Stimulated activated CD4-positive, alpha-beta T cell treated with anti-CD3 and anti-CD28 coated beads, Interleukin-4, amount 100 ng/mL, for 1 hour (primary cell): ENCODE measurements at places on chromosomes 13 and 19.

GRCh38 chr13:83086088-83086487 is 796.2 kb downstream of the SLITRK1 start:
- no peak for DNase-seq

GRCh38 chr13:99477493-99477892 is 23.8 kb upstream of the TM9SF2 start:
- no peak for DNase-seq

- no peak for DNase-seq
Observed at GRCh38 chr13:108266321-108266990, 3.1 kb upstream of the TNFSF13B start.

- no peak for DNase-seq
Observed at GRCh38 chr13:75120085-75120484, 361.9 kb downstream of the TBC1D4 start.

- no peak for DNase-seq
Observed at GRCh38 chr13:44394658-44395057, 21.0 kb downstream of the SERP2 start.

- DNase-seq, result peak; percentile 73
Observed at GRCh38 chr19:54266133-54266532, 9.1 kb upstream of the LILRB5 start.

DNA sequence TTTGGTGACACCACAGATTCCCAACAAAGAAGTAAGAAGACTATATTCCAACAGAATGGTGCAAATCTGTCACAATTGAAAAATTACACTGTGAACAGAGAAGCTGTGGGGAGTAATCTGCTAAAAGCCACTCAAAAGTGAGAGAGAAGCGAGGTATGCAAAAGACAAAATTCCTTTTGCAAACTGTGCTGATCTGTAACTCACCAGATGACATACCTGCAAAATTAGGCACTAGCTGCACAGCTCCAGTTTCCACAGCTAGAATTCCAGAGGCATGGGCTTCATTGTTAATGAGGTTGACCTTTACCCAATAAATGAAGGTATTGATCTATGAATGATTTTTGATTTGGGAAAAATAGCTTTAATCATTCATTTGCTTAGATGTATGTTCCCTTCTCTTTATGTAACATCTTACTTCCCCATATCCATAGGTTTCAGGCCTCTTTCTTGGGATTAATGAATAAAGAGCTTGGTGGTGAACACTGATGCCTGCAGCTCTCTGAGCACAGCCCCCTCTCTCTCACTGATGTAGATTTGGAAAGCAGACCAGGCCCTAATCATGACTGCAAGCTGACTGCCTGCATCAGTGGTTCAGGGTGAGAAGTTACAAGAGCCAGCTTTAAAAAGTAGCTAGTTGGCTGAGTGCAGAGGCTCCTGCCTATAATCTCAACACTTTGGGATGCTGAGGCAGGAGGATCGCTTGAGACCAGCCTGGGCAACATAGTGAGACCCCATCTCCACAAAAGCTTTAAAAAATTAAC is 85.2 kb downstream of the LACC1 start:
- DNase-seq, result no peak

DNA sequence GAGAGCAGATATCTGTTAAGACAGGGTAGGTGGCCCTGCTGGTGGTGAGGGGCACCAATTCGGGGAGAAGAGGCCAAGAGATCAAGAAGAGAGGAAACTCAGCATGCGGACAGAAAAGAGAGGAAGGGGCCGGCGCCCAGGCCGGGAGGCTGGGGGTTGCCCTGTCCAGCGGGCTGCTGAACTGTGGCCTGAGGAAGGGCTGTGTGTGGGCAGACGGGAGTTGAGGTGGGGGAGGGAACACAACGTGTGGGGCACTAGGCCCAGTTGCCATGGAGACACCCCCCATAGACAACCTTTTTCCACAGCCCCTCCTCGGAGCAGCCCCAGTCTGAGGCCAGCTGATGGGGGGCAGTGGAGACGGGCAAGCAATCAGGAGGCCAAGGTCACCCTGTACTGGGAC is 2.5 kb upstream of the CACNG8 start:
- DNase-seq, result no peak

GRCh38 chr19:35715355-35715809 is 2.4 kb upstream of the KMT2B start:
- DNase-seq, result no peak

- no peak for DNase-seq
Observed at GRCh38 chr19:30722186-30722585, 350.0 kb downstream of the ZNF536 start.

DNA sequence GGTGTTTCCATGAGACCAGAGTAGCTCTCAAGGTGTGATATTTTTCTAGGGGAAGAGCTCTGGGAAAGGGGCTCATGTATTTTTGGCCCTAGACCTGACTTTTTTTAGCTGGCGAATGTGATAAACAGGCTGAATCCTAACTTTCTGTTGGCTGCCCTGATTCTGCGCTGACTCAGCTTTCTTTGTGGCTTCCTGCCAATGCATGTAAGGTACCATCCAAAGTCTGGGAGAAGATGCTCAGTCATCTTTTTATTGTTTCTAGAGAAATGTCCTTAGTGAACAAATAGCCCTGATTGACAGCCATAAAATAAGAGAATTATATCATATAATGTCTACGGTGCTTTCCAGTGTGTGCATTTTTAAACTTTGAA is 113.6 kb upstream of the MBNL2 start:
- no peak for DNase-seq

GRCh38 chr19:30676990-30677679 is 305.0 kb downstream of the ZNF536 start:
- no peak for DNase-seq

DNA sequence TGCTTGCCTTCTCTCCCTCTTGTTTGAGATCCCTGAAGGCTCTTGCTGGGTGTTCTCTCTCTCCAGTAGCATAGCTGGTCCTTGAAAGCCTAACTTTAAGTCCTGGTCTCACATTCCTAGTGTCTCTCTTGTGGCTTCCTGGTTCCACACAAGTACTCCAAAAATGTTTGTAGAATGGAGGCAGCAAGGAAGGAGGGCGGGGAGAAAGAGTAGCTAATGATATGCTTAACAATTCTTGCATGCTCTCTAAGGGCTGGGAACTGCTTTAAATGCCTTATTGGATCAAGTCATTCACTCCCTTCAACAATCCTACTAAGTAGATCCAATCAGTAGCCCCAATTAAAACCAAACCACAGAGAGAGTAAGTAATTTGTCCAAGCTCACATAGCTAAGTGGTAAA is 357.3 kb downstream of the KLF5 start:
- DNase-seq, result no peak

GRCh38 chr13:43132257-43132656 is 108.9 kb downstream of the DNAJC15 start:
- no peak for DNase-seq
